ENCODE measurements at places on chromosomes 16 and 17.

- no peak overlapping the region for H3K27ac ChIP-seq
- peaks cover 20% of the 10 kb centered on the region for H3K36me3 ChIP-seq
- no peak overlapping the region for H3K4me3 ChIP-seq
These were observed 147.3 kb downstream of the SNX11 start for GRCh38 chr17:48254896-48255295.

DNA sequence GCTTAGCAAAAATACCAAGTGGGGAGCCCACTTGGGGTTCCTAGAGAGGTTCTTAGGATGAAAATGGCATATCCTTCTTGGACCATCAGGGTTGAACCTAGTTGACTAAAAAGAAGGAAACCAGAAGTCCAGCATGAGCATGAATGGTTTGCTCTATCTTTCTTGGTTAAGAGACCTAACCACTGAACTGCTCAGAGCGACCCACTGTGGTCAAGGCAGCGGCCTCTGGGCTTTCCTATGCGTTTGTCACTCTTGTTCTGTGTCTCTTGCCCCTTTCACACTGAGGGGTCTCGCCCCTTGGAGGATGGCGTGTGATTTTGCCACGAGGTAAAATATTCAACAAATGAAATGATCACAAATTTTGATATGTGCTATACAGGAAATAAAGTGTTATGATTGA lies 526 bp upstream of the BORCS6 start:
- H3K4me1 ChIP-seq: peaks cover 11% of the 10 kb centered on the region
- DNase-seq: no peak
- no peak overlapping the region for H3K4me3 ChIP-seq
- H3K27me3 ChIP-seq: no peaks in the 10 kb centered on the region
- H3K27ac ChIP-seq: peak overlapping the region; percentile 86

- peaks cover 22% of the 10 kb centered on the region for H3K4me1 ChIP-seq
- peaks cover 34% of the 10 kb centered on the region for H3K36me3 ChIP-seq
- no peak overlapping the region for H3K27ac ChIP-seq
- no peaks in the 10 kb centered on the region for H3K27me3 ChIP-seq
- H3K4me3 ChIP-seq: no peak overlapping the region
These were observed 6.2 kb downstream of the RPS6KB1 start for GRCh38 chr17:59899099-59899498.

GRCh38 chr16:79850348-79850747 lies 249.8 kb upstream of the MAF start:
- H3K4me3 ChIP-seq: no peak overlapping the region
- no peak for DNase-seq
- peaks cover 1% of the 10 kb centered on the region for H3K27me3 ChIP-seq
- peaks cover 6% of the 10 kb centered on the region for H3K36me3 ChIP-seq
- H3K27ac ChIP-seq: no peak overlapping the region
- peaks cover 17% of the 10 kb centered on the region for H3K4me1 ChIP-seq

DNA sequence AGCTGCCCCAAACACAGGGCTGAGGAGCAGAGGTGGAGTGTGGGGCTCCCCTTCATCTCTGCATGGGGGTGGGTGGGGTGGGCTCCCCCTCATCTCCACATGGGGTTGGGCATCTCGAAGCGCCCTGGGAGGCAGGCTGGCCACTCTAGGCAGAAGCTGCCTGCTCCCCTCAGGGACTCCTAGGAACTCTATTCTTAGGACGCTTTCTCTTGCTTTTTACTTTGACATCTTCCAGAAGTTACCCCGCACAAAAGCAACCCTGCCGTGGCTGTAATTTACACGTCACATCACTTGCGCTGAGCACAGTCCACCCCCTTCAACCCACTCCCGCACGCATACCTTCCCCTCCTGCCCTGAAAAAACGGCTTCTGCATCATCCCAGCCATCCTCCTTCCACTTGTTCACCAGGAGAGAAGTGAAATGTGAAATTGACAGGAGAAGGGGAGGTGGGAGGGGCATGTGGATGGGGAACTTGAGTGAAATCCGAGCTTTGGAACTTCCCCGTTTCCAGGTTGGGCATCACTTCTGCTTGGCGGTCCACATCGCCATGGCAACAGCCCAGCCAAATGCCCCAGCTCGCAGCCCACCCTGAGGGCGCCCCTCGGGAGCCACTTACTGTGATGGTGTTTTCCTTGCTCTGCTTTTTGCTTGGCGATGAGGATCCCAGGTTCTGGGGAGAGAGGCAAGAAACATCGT lies 53.7 kb upstream of the RCVRN start:
- no peaks in the 10 kb centered on the region for H3K4me1 ChIP-seq
- no peak overlapping the region for H3K4me3 ChIP-seq
- H3K36me3 ChIP-seq: no peaks in the 10 kb centered on the region
- no peak overlapping the region for H3K27ac ChIP-seq

GRCh38 chr16:78562650-78563049 lies 463.2 kb downstream of the WWOX start:
- H3K27me3 ChIP-seq: no peaks in the 10 kb centered on the region
- no peak overlapping the region for H3K4me3 ChIP-seq
- DNase-seq: no peak

DNA sequence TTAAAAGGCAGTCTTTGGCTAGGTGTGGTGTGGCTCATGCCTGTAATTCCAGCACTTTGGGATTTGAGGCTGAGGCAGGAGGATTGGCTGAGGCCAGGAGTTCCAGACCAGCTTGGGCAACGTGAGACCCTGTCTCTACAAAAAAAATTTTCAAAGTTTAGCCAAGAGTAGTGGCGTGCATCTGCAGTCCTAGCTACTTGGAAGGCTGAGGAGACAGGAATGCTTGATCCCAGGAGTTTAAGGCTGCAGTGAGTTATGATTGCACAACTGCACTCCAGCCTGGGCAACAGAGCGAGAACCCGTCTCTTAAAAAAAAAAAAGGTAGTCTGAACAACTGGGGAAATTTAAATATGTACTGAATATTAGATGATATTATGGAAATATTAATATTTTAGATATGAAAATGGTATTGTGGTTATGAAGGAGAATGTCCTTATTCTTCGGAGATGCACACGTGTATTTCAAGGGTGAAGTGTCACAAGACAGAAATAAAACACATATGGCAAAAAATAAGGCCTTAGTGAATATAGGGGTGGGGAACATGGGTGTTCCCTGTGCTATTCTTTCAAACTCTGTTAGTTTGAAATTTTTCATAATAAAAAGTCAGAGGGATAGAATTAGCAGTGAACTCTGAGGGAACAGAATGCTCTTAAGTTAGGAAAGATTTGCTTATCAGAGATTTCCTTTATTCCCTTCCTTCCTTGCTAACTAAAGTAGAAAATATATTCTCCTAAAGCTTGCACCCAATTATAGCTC lies 144.7 kb downstream of the CDK5R1 start:
- no peaks in the 10 kb centered on the region for H3K27me3 ChIP-seq
- no peaks in the 10 kb centered on the region for H3K36me3 ChIP-seq
- no peak for DNase-seq
- H3K27ac ChIP-seq: no peak overlapping the region
- no peak overlapping the region for H3K4me3 ChIP-seq

DNA sequence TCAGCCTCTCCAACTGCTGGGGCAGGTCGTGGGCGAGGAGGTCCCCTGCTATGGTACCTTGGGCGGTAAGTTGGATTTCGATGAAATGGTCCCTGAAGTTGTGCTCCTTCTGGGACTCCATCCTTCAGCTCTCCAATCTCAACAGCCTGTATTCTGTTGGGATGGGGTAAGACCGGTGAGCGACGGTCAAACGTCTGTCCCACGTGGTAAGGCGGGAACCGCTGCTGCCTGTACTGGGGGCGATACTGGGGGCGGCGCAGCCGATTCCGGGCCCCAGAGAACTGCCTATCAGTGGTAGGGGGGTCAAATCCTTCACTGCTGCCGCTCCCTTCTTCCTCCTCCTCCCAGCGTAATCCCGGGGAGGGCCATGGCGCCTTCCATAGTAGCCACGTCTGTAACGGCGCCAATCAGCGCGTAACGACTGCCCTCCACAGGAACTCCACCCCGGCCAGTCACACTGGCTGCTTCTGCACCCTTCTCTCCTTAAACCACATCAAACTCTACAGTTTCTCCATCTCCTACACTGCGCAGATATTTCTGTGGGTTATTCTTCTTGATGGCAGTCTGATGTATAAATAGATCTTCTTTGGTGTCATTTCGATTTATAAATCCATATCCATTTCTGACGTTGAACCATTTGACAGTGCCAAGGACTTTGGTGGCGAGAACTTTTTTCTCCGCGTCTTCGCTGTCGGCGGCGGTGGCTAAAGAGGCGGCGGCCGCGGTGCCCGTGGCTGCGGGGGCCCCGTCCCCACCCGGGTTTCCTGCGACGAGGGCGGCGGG lies 41.1 kb downstream of the AHSP start:
- H3K36me3 ChIP-seq: peaks cover 3% of the 10 kb centered on the region
- peaks cover 33% of the 10 kb centered on the region for H3K27me3 ChIP-seq
- H3K27ac ChIP-seq: no peak overlapping the region
- no peak for DNase-seq
- H3K4me1 ChIP-seq: peaks cover 1% of the 10 kb centered on the region
- no peak overlapping the region for H3K4me3 ChIP-seq

GRCh38 chr16:72246423-72246822 lies 74.5 kb upstream of the PMFBP1 start:
- DNase-seq: no peak
- no peaks in the 10 kb centered on the region for H3K36me3 ChIP-seq
- H3K27me3 ChIP-seq: peaks cover 5% of the 10 kb centered on the region

DNA sequence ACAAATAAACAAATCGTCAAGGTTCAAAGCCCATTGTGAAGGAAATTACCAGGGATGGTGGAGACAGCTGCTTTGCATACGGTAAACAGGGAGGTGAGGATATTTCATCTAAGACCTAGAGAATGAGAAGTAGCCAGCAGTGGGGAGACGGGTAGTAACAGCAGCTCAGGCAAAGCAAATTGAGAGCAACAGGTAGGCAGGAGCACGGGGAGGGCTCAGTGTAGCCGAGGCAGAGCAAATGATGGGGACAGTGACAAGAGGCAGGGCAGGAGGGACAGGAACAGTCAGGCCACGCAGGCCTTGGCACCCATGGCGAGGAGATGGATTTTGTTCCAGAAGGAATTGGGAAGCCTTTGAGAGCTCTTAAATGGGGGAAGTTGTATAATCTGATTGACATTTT lies 29.0 kb upstream of the SBK1 start:
- H3K27ac ChIP-seq: no peak overlapping the region
- peaks cover 20% of the 10 kb centered on the region for H3K27me3 ChIP-seq
- no peaks in the 10 kb centered on the region for H3K36me3 ChIP-seq
- peaks cover 4% of the 10 kb centered on the region for H3K4me1 ChIP-seq

DNA sequence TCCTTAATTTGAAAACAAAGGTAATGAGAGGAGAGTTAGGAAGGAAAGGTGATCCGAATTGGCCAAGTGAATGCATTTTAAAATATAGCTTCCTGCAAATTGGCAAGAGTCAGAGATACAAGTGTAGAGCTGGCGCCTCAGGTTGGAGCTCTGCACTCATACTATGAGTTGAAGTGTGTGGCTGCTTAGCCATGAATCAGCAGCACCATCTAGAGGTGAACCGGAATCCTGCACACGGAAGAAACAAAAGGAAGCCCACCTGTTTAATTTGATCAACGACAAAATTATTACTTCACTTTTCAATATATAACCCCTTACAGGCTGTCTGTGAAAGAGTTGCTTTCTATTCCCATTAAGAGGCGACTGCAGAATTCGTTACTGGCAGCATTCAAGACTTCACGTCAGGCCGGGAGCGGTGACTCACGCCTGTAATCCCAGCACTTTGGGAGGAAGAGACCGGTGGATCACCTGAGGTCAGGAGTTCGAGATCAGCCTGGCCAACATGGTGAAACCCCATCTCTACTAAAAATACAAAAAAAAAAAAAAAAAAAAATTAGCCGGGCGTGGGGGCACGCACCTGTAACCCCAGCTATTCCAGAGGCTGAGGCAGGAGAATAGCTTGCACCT lies 1253.7 kb upstream of the CDH8 start:
- no peaks in the 10 kb centered on the region for H3K27me3 ChIP-seq
- H3K4me3 ChIP-seq: no peak overlapping the region
- H3K27ac ChIP-seq: no peak overlapping the region

DNA sequence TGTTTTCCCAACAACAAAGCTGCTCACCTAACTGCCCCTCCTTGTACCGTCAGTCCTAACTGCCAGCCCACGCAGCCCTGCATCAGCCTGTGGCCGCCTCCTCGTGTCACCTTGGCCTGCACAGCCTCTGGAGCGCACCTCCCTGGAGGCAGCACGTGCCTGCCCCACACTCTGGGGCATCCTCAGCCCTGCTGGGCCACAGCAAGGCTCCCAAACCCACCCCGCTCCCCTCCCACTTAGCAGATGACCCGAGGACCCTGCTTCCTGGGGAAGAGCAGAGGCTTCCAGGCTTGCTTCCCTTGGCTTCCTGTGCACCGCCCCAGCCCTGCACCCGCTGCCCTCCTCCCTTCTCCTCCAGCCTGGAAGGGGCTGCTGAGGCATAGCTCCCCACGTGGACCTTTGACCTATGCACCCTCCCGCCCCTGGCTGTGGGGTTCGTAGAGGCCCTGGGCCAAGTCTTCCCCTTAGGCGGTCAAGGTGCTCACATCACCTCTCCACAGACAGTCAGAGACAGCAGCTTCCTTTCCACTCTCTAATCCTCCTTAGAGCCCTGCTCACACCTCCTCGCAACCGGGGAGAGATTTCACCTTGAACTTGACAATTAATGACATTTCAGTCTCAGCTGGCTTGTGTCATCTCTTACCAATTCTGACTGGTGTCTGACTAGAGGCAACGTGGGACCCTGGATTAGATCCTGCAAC lies 115.0 kb downstream of the MGAT5B start:
- peak overlapping the region; percentile 28 for H3K27ac ChIP-seq
- peaks cover under 1% of the 10 kb centered on the region for H3K27me3 ChIP-seq

DNA sequence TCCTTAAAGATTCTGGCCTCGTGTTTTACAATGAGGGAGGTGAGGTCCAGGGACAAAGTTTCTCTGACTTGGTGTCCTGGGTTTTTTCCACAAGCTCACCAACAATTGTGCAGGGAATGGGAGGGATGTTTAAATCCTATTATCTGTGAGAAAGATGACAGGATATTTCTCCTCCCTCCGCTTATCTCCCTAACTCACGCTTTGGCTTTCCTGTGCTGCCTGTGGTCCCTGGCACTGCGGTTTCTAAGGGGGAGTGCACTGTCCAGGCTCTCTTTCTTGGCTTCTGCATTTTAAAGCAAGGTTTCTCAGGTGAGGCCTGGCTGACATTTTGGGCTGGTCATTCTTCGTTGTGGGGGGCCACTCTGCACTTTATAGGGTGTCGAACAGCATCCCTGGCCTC lies 16.4 kb downstream of the GGA3 start:
- no peak overlapping the region for H3K27ac ChIP-seq
- H3K4me3 ChIP-seq: no peak overlapping the region
- peaks cover 40% of the 10 kb centered on the region for H3K4me1 ChIP-seq
- no peak for DNase-seq

DNA sequence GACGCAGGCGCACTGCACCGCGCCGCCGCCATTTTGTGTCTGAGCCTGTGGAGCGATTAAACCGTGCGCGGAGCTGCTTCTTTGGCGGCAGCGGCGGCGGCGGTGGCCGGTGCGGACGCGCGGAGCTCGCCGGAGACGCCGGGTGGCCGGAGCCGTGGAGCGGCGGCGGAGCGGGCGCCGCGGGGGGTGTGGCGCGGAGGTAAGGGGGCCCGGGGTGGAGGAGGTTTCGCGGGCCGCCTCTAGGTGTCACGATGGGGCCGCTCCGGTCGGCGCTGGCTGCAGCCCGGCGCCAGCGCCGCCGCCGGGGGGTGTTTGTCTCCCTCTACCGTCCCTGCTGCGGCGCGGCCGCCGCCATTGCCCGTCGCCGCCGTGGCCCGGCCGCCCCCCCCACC lies at the start of gene CTCF:
TSS of gene CTCF (plus strand) at position 1 of the 392 bp plus-strand sequence. CDS start 48,307 bp downstream, outside the sequence.
- H3K27me3 ChIP-seq: no peaks in the 10 kb centered on the region
- H3K27ac ChIP-seq: peak within 1 kb of the TSS; percentile 90
- peaks cover 34% of the 10 kb centered on the region for H3K4me1 ChIP-seq
- H3K4me3 ChIP-seq: peak within 1 kb of the TSS; percentile 86
- no peak for DNase-seq
